ENCODE measurements at places on chromosomes 4 and X.

GRCh38 chrX:147602176-147602696, 309.5 kb upstream of the FMR1 start:
- DNase-seq: no peak

GRCh38 chrX:14670819-14671218, 141.5 kb downstream of the GLRA2 start:
- no peak for DNase-seq

- DNase-seq: no peak
These were observed 146.2 kb downstream of the GLRA2 start for GRCh38 chrX:14675500-14675899.

GRCh38 chr4:105243446-105243845, 96.8 kb downstream of the TET2 start:
- no peak for DNase-seq

- no peak for DNase-seq
These were observed 48.0 kb downstream of the TMEM164 start for GRCh38 chrX:110050901-110051300.

DNA sequence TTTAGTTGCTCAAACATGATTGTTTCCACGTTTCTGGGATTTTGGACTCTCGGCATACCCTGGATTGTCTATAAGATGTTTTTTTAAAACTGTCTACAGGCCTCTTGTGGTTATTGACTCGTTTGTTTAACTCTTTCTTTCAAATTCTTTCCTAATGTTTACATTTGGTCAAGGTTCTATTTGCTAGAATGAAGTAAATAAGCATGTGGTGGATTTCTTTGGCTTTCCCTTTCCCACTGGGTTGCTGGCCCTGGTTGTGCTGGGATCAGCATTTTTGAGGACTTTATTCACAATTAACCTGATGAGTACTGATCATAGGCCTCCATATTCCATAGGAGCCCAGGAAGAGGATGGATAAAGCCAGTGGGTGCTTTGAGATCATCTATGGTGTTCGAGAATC, 11.1 kb upstream of the GPR101 start:
- no peak for DNase-seq

GRCh38 chr4:5785806-5786680, 75.0 kb downstream of the EVC start:
- DNase-seq: no peak

DNA sequence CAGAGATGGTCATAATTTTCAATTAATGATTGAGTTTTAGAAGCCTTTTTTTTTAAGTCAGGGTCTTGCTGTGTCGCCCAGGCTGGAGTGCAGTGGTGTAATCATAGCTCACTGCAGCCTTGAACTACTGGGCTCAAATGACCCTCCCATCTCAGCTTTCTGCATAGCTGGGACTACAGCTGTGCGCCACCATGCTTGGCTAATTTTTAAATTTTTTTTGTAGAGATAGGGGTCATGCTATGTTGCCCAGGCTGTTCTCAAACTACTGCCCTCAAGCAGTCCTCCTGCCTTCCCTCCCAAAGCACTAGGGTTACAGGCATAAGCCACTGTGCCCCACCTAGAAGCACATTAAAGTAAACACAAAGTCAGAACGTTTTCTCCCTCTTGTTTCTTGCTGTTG, 51.7 kb downstream of the HTT-AS start:
- no peak for DNase-seq
